NCI-H510A (cell line): ENCODE measurements at places on chromosomes 5 and 9.

- DNase-seq, result no peak
Measured at GRCh38 chr5:138661291-138661960, 86.2 kb upstream of the HSPA9 start.

GRCh38 chr5:145117285-145117684 is 717.9 kb downstream of the PRELID2 start:
- no peak for DNase-seq

DNA sequence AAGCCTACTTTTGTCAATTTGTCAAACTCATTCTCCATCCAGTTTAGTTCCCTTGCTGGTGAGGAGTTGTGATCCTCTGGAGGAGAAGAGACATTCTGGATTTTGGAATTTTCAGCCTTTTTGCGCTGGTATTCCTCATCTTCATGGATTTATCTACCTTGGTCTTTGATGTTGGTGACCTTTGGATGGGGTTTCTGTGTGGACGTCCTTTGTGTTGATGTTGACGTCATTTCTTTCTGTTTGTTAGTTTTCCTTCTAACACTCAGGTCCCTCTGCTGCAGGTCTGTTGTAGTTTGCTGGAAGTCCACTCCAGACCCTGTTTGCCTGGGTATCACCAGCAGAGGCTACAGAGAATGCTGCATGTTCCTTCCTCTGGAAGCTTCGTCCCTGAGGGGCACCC is 71.2 kb downstream of the P4HA2 start:
- DNase-seq, result no peak

DNA sequence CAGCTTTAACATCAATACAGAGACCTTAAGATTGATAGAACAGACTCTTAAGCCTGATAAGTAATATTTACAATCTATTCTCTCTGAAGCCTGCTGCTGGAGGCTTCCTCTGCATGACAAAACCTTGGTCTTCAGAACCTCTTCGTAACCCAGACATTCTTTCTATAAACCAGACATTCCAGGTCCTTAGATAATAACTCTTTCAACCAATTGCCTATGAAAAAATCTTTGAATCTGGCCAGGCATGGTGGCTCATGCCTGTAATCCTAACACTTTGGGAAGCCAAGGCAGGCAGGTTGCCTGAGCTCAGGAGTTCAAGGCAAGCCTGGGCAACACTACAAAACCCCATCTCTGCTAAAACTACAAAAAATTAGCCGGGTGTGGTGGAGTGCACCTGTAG is 327.8 kb downstream of the ENC1 start:
- DNase-seq, result no peak

GRCh38 chr9:20568400-20568799 is 53.9 kb downstream of the MLLT3 start:
- no peak for DNase-seq

DNA sequence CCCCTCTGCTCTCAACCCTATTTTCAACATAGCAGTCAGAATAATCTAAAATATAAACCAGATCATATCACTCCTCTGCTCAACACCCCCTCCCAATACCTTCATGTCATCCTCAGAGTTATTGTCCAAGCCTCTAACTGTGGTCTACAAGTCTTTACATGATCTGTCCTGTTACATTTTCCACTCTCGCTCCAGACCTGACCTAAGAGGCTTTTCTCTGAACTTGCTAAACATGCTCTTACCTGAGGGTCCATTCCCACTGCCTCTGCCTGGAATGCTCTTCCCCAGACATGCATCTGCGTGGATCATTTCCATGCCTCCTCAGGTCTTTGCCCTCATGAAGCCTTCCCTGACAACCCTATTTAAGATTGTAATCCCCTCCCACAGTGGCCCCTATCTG is 12.0 kb downstream of the NIPSNAP3B start:
- no peak for DNase-seq

DNA sequence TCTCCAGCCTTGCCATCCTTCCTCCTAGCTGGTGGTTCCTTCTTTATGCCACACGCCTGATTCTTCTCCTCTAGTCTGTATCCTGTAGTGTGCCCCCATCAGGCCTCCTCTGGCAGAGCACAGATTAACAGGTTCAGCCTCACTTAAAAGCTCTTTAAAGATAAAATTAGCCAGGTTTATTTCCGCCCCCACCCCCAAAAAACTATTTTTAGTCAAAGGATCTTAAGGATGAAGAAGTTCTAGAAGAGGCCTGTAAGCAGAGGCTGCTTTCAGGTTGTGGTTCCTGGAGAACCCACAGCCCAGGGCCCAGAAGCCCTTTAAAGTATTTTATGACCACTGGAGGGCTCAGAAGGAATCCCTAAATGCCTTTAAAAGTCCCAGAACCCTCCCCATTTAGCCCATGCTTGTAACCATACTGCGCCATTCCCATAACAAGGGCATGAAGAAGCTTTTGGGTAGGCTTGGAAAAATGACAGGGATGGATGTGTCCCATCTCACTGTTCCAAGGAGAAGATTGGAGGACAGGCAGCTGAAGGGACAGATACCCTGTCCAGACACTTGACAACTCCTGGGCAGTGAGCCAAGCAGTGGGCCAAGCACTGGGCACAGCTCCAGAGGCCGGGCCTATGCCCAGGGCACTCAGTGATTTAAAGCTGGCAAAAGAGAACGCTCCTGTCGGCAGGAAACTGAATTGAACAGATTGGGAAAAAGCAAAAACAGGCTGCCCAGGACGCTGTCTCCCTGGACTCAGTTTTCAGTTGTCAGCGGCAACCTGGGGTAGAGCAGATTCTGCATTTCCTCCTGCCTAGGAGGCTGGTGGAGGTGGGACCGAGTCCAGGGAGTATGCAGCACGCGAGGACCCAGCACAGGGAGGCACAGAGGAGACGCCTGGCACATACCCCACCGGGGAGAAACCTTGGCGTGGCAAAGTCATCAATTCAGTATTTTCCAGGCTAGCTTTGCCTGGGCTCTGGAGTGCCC is 106.3 kb upstream of the SSBP2 start:
- peak; percentile 69 for DNase-seq

- no peak for DNase-seq
Measured at GRCh38 chr5:14598225-14598624, 16.6 kb downstream of the OTULINL start.

DNA sequence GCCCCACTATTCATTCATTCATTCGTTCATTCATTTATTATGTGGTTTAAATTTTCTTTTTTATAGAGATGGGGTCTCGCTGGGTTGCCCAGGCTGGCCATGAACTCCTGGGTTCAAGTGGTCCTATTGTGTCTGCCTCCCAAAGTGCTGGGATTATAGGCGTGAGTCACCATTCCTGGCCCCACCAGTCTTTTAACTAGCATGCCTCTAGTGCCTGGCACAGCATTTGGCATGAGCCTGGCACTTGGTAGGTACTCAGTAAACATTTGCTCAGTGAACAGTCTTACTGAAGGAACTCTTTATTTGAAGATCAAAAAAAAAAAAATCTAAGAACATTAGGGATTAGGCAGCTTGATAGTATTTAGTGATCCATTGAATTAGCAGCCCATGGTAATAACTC is 98.1 kb downstream of the KDM4C start:
- DNase-seq, result no peak
